Osteoblast (primary cell): ENCODE measurements at places on chromosomes 13 and 19. TPM values are rescaled to one million over a fixed set of nuclear protein-coding genes. Genes with fewer than 3 reads are reported as not detected.

The IFNL1 gene
- total RNA-seq = not detected in 2 replicates

The MIA gene
- total RNA-seq = 0.72 TPM in 1 of 2 replicates, not detected in the other

The SCN1B gene
- total RNA-seq = 4.7 and 5.6 TPM in 2 replicates

The AP3D1 gene
- 119 and 121 TPM in 2 replicates for total RNA-seq

The SELENOV gene
- total RNA-seq = not detected in 2 replicates

The ACTMAP gene
- 1.1 and 1.5 TPM in 2 replicates for total RNA-seq

The ZNF610 gene
- total RNA-seq = 2.9 and 3.3 TPM in 2 replicates

The RNF225 gene
- not detected in 2 replicates for total RNA-seq

The ACP7 gene
- total RNA-seq = 0.29 TPM in 1 of 2 replicates, not detected in the other

DNA sequence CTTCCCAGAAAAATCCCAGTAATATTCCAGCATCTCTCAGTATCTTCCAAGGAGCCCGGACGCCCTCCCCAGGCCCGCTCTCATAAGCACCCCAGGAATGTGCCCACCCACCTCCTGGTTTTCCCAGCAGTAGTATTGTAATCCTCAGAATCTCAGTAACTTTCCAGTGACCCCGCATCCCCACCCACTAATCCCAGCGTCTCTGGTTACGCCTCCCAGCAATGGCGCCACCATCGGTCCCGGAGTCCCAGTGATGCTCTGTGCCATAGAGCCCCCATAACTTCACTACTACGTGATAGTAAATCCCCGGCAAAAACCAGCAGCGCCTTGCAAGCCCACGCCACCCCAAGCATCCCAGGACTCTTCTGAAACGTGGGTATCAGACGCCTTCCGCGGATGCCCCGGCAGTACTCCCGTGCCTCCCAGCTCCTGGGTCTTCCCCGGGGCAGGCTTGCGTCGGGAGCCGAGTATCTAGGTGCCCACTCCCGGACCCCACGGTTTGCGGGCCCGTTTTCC is 928 bp upstream of the PNPLA6 start:
- DNase-seq = peak; percentile 98

GRCh38 chr19:50818859-50819472 is 4.6 kb downstream of the KLK1 start:
- DNase-seq = peak; percentile 71

GRCh38 chr19:31177246-31177645 is 172.0 kb downstream of the TSHZ3 start:
- DNase-seq = no peak

DNA sequence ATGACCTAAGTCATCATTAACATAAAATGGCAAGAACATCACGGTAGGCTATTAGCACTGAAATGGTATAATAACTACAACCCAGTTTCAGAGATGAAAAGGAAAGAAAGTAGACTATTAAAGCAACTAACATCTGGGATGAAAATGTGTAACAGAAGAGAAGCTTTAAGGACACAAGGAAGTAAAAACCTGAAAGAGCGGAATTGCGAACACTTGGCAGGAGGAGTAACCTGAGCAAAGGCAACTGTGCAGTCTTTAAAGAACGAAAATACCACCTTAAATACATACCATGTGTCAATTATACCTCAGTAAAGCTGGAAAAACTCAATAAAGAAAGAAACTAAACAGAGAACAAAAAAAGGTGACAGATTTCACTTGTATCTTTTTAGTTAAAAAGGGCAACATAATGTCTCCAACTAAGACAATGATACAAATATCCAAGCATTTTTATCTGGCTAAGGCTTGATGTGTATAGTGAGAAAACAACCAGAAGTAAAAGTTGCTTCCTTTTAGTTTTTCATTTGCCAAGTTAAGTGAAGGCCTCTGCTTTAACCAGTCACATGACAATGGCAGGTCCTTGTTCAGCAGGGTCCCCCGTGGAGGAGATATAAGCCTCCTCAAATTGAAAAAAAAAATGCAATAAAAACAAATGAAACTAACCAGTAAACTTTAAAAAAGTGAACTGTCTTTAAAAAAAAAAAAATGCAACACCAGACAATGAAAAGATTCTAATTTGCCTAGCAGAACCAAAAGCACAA is 11.6 kb downstream of the USP12 start:
- DNase-seq = no peak

- DNase-seq = peak; percentile 76
Measured at GRCh38 chr13:44710576-44710975, 134.4 kb upstream of the TSC22D1 start.

DNA sequence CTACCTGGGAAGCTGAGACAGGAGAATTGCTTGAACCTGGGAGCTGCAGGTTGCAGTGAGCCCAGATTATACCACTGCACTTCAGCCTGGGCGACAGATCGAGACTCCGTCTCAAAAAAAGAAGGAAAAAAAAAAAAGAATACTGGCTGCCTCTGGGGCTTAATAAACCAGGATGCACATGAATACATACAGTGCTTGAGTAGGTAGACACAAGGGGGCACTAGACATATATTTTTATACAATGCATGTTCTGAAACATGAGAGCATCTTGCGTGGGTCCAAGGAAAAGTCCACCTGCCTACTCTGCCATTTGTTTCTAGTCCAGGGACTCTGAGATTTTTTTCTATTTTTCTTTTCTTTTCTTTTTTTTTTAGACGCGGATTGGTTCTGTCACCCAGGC is 31.2 kb downstream of the KEAP1 start:
- peak; percentile 88 for DNase-seq

DNA sequence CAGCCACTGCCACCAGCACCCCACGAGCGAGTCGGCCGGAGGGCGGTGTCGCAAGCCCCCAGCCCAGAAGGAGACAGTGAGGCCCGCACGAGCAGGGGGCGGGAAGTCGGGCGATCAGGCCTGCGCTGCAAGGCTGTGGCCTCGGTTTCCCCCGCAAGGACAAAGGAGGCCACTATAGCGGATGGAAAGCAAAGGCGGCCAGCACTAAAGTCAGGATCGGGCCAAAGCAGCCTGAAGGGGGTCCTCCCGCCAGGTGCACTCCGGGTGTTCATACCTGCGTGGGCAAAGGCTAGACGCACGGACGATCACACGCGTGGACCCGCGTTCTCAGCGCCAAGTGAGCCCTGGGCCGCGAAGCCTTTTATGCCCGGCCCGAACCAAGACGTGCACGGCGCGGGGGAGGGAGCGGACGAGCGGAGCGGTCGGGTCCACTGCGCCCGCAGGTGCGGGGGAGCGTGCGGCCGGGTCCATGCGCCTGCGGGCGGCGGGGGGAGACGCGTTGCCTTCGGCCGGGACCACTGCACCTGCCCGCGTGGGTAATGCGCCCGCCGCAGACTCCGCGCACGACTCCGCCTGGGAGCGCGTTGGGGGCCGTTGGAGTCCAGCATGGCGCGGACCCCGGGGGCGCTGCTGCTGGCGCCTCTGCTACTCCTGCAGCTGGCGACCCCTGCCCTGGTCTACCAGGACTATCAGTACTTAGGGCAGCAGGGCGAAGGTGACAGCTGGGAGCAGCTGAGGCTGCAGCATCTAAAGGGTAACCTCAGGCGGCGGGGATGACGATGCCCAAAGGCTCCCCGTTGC is at the start of the genes PRDX2 and THSD8:
PRDX2 (minus strand) TSS at position 335 of the 801 bp plus-strand sequence. CDS start 539 bp downstream, outside the sequence.
THSD8 (plus strand) TSS at position 604 of the 801 bp plus-strand sequence; CDS start at position 607, 3 bp downstream.
- DNase-seq = peak; percentile 96

DNA sequence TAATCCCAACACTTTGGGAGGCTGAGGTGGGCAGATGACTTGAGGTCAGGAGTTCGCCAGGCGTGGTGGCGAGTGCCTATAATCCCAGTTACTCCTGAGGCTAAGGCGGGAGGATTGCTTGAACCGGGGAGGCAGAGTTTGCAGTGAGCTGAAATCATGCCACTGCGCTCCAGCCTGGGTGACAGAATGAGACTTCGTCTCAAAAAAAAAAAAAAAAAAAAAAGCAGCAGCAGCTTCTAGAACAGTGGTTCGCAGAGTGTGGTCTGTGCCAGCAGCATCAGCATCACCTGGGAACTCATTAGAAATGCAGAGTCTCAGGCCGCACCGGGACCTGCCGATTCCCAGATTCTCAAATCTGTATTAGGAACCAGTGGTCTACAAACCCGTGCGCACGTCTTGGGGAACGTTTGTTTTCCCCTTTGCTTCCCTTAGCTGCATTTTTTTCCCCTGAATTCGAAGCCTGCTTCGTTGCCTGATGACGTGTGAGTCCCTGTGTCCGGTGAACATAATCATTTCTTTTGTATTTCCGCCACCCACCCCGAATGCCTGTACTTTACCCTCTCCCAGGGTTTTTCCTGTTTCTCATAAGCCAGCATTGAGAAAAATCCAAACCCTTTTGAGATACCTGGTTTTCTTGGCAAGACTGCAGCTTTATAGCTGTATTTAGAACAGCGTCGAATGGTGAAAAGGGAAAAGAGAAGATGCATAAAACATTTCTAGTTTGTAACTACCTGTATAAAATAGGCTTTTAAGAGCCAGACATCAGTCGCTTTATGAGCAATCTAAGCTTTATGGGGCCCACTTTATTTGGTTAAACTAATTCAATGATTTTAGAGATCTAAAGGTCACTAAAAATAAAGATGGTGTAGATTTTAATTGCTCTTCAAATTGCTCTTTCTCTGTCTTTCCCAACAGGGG is 49.8 kb downstream of the BICRA start:
- DNase-seq = peak; percentile 47

DNA sequence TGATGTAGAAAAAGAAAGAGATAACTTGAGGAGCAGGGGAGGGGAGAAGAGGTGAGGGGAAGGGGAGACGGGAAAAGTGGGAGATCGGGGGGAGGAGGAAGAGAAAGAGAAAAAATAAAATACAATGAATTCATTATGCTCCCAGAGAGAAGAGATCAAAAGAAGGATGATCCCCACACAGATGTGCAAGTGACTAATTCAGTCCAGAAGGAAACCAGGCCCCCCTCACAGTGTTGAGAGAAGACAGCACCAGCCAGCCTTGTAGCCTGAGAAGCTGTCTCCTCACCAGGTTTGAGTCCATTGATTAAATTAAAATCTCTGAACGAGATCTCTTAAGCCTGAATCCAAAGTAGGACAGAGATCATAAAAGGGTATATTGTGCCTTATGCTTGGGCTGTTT is 333.7 kb upstream of the NBEA start:
- no peak for DNase-seq

DNA sequence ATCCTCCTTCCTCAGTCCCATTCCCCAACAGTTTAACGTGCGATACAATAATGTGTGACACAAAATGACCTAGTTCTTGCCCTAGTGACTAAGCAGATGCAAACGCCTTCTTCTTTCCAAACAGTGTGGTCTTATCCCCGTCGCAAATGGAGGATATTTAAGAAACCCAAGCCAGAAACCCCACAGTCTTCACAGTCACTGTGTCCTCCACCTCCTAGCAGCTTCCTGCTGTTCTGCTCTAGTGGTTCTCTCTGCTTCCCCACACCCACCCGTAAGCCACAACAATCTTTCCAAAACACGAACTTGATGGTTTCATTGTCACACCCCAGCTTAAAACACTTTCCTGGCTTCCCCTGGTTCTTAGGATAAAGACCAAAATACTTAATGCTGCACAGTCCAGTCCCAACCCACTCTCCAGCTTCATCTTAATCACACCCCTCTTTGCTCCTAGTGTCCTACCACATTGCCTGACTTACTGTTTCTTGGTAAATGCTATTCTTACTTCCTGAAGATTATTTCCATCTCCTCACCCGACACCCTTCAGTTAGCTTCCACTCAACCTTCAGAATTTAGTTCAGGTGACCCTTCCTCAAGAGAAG is 32.3 kb downstream of the ITM2B start:
- no peak for DNase-seq

DNA sequence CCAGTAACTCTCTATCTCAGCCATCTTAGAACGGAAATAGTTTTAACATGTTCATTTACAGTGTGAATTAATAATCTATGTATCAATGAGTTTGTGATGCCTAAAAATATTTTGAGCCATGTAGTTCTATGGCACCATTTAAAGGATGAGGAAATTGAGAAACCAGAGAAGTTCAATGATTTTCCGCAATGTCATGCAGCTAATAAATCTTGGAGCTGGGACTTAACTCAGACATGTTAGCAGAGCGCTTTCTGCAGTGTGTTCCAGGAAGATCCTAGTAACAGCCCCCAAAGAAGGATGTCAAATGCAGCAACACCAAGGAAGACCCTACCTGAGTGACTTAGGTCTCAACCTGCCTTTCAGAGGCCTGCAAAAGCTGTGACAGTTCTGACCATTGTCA is 99.3 kb upstream of the RAP2A start:
- no peak for DNase-seq

GRCh38 chr19:44820648-44821609 is 12.0 kb downstream of the BCAM start:
- DNase-seq = peak; percentile 90

GRCh38 chr13:20141238-20142022 is 19.4 kb downstream of the GJA3 start:
- no peak for DNase-seq

DNA sequence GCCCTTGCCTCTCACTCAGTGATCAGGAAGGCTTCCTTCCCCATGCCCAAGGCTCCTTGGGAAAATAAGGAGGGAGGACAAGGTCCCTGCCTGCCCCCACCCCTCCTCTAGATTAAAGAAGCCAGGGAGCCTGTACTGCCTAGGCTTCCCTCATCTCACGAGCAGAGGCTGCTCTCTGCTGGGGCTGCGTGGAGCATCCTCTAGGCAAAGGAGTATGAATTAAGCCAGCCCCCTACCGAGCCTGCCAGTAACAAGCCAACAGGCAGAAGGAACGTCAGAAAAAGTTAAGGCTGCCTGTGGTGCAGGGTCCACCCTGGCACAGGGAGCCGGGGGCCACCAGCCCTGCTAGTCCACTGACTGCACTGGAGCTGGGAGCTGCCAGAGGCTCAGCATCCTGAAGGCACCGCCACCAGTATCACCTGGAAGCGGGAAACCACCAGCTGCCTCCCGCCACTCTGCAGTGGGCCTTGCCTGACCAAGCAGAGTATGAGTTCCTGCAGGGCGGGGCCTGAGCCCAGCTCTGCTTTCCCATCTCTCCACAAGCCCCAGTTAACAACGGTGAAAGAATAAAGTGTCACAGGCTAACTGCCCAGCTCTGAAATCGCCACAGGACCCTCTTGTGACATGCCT is 6.8 kb downstream of the NAPA start:
- peak; percentile 36 for DNase-seq

DNA sequence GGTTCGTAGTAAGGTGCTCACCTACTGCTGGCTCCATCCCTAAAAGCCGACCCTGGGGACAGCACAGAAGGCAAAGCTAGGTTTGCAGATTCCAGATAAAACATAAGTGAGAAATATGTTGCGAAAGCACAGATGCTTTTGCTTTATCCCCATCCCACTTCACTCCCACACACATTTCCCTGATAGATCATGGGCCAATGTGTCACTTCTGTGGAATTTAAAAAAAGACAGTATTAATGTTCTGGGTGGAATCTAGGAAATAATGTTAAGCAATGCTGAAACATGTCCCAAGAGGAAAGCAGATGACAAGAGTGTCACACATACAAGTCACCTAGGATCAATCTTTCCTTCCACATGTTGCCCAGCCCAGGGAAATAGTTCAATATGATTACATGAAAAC is 661.0 kb upstream of the MIR17HG start:
- peak; percentile 44 for DNase-seq

DNA sequence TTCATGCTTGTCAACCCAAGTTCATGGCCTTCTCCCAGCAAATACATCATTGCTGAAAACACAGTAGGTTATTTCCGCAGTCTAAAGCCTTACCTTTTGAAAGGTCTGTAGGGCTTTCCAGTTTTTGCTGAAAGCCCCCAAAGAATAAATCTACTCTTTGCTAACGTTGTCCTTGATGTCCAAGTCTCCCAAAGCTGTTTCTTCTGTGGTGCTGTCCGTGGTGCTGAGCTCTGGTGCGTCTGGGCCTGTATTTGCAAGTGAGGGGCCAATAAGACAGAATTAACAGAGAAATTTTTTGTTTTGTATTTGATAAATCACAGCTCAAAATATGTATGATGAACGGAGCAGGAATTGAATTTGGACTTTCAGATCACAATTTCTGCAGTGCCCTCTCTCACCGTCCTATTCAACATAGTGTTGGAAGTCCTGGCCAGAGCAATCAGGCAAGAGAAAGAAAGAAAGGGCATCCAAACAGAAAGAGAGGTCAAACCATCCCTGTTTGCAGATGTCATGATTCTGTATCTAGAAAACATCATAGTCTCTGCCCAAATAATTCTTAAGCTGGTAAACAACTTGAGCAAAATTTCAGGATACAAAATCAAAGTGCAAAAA is 9.8 kb upstream of the LGALS16 start:
- DNase-seq = no peak
